MCF 10A (cell line): ENCODE measurements at places on chromosomes 13 and 19. TPM values are rescaled to one million over a fixed set of nuclear protein-coding genes. Genes with fewer than 3 reads are reported as not detected.

Gene TMEM255B
- 7.0 and 15.8 TPM in 2 replicates for total RNA-seq

Gene TUBA3C
- total RNA-seq, result not detected in 2 replicates

Gene F10
- total RNA-seq, result not detected in 2 replicates

Gene N4BP2L1
- 1.6 and 1.9 TPM in 2 replicates for total RNA-seq

Gene SIGLEC5
- total RNA-seq, result not detected in 2 replicates

Gene GPR108
- 115 and 124 TPM in 2 replicates for total RNA-seq

Gene VAV1
- not detected in 2 replicates for total RNA-seq

Gene CCNA1
- 36.5 and 45.0 TPM in 2 replicates for total RNA-seq

Gene MUC16
- total RNA-seq, result under 0.01 and 0.05 TPM in 2 replicates

Gene ZNF699
- total RNA-seq, result 6.4 and 6.7 TPM in 2 replicates

Gene CD22
- 0.56 and 1.7 TPM in 2 replicates for total RNA-seq

Gene RXFP2
- total RNA-seq, result not detected in 2 replicates

Gene ZNF585A
- 6.1 and 10.4 TPM in 2 replicates for total RNA-seq

Gene ZNF564
- total RNA-seq, result 4.4 and 5.1 TPM in 2 replicates

Gene KIR2DL3
- not detected in 2 replicates for total RNA-seq

Gene RNF113B
- not detected in 2 replicates for total RNA-seq

Gene CHAF1A
- 15.3 and 16.7 TPM in 2 replicates for total RNA-seq
